ENCODE measurements at places on chromosomes 16 and 17.

DNA sequence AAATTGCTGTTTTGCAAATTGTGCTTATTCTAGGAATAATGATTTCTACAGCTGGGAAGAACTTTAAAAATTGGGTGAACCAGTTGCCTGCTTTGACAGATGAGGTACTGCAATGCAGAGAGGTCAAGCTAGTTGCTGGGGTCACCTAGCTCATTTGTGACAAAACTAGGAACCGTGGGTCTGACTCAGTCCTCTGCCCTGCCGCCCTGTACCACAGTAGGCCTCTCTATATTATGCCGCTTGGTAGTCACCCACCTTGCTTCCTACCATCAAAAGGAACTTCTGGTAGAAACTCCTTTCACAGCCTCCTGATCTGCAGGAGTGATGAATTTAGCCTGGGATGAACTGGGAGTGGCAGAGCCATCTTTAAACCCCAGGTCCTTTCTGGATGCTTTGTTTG lies 105.7 kb downstream of the PITPNC1 start:
- DNase-seq = no peak

DNA sequence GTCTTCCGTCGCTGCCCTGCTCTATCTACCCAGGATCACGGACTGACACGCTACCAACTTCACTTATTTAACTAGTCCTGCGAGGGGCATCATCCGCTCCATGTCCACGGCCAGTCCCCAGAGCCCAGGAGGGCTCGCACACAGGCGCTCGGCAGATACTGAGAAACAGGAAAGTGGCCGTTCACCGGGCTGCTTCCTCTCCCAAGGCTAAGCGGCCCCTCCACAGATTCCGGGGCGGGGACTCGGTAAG lies 388 bp downstream of the OXLD1 start:
- no peak for DNase-seq

DNA sequence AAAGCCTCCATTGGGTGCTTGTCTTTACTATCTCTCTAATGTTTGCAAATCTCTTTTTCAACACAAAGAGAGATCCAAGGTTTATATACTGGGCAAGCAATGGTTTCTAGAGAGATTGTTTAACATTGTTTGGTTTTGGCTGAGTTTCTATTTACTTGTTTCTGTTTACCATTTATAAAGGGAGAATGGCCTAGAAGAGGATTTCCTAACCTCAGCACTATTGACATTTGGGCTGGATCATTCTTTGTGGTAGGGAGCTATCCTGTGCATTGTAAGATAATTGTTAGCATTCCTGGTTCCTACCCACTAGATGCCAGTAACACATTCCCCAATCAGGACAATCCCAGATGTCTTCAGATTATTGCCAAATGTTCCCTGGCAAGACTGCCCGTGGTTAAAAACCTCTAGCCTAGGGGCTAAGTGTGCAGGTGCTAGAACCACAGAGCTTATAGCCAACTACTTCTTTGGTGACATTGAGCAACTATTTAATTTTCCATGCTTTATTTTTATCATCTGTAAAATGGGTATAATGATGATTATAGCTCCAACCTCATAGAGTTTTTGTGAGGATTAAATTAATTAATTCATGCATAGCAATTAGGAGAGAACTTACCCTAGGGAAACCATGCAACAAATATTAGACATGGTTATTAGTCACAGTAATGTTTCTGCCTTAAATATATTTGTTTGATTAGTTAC lies 413.9 kb upstream of the MAF start:
- no peak for DNase-seq

DNA sequence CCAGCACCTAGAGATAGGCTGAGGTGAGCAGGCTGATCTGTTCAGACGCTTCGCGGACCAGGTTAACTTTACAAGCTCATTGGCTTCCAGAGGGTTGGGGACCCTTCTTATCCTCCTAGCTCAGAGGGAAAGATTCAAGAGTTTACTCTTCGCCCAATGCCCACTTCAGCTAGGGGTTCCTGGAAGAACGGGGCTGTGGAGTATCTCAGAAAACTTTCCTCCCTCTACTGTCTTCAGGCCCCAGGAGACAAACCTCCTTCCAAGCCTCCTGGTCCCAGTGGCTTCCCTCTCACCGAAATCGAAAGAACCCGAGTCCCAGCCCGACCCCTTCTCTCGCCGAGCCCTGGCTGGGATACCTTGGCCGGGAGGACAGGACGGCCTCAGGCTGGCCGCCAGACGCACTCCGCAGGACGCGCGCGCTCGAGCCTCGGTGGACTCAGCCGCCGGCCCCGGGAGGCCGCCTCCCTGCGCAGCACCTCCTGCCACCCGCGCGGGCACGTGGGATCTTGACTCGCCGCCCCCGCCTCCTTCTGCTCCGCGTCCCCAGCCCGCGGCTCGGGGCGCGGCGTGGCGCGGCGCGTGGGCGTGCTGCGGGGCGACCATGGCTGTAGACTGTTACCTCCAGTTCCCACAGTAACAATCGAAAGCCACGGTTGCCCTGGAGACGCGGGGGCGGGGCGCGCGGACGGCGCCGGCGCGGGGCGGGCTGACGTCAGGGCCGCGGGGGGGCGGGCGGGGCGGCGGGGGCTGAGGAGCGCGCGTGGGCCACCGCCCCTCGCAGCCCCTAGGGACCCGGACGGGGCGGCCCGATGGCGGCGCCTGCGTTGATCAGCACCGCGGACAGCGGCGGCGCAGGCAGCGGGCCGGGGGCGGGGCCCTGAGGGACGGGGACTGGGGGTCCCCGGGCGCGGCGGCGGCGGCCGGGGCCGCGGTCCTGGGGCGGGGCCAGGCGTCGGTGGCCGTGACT lies 5.3 kb upstream of the HIC1 start:
- no peak for DNase-seq

- no peak for DNase-seq
Observed at GRCh38 chr17:13735444-13735843, 133.7 kb upstream of the HS3ST3A1 start.

DNA sequence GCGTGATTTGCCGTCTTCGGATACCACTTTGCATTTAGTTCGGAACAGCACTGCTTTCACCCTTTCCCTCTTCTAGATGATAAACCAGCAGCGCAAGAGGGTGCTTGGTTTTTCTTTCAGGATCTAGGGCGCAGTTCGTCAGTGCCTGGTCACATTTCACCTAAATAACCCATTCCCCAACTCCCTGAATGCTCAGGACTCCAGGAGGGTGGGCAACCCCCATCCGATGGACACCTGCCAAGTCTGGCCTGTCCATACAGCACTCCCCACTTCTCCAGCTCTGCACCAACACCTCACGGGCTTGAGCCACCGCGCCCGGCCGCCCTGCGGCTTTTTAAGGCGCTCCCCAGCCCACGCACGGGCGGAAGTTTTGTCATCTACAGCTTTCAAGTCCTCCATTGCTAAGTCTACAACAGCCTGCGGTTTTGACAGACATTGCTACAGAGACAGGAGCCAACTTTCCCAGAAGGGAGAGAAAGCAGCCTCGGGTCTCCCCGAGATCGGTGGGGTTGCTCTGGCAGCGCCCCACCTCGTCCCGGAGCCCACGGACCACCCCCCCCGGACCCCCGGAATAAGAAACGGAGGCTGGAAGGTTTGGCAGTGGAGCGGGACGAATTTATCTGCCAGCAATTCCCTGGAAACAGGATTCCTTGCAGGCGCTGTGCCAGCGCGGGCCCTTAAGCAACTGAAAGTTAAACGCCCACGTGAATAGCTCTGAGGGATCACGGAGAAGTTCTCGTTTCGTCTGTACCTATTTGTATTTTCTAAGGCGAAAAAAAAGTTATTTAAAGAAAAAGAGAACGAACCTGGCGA lies 38.6 kb upstream of the SLFN13 start:
- no peak for DNase-seq

DNA sequence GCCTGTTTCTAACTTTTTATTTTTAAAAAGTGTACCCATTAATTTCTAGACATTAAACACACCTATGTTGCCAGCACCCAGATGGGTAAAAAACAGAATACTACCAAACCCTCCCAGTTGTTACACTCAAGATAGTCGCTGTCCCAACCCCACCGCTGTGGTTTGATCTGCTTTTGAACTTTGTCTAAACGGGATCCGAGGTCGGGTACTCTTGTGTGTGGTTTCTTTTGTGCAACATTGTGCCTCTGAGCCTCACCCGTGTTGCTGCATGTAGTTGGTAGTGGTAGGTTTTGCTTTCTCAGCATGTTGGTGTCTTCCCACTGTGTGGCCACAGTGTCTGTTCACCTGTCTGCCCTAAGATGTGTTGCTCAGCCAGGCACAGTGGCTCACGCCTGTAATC lies 4.3 kb downstream of the KLHL36 start:
- DNase-seq = no peak

DNA sequence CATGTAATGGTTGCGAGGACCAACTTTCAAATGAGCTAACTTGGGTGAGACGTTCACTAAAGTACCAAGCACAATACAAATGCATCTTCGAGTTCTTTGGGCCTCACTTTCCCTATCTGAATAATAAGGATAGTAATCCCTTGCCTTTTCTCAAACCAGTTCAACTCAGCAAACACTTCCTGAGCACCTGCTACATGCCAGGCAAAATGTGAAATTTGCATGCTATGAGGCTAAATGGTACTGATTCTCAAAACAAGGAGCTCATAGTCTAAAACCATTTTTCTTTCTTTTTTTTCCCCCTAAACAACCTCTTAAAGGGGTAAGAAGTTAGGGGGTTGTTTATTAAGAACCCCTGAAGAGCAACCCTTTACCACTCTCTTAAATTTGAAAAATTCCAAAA lies 101.4 kb upstream of the HLF start:
- DNase-seq = no peak

DNA sequence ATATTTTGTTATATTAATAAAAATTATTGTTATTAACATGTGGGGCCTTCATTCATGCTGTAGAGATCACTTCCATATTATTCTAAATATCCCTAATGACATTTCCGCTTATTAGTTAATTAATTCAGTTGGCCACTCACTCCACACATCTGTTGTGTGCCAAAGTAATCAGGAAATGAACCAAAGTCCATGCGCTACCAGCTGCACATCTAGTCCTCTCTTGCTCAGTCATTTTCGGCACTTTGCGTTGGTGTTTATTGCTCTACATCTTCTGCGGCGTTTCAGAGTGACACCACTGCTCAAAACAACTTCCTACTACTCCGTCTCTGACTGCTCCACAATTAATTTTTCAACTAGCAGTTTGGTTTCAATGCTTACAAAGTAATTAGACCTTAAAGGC lies 101.4 kb upstream of the ZFHX3 start:
- DNase-seq = no peak

DNA sequence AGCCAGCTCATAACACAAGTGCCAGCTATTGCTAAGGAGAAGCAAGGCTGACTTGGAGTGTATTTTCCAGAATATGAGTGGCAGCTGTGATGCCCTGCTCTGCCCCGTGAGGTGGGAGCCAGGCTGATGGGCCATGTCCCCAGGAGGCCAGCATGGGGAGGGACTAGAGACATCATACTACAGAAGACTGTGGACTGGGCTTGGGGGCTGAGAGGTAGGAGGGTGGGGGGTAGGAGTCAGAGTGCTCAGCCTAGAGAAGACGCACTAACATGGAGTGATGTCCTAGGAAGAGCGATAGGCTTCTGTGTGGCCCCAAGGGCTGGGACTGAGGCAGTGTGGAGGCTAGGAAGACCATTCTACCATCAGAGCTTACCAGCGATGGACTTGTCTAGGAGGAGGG lies 143.7 kb downstream of the WSCD1 start:
- no peak for DNase-seq

GRCh38 chr17:68993112-68993511 lies 37.9 kb upstream of the ABCA8 start:
- DNase-seq = no peak

DNA sequence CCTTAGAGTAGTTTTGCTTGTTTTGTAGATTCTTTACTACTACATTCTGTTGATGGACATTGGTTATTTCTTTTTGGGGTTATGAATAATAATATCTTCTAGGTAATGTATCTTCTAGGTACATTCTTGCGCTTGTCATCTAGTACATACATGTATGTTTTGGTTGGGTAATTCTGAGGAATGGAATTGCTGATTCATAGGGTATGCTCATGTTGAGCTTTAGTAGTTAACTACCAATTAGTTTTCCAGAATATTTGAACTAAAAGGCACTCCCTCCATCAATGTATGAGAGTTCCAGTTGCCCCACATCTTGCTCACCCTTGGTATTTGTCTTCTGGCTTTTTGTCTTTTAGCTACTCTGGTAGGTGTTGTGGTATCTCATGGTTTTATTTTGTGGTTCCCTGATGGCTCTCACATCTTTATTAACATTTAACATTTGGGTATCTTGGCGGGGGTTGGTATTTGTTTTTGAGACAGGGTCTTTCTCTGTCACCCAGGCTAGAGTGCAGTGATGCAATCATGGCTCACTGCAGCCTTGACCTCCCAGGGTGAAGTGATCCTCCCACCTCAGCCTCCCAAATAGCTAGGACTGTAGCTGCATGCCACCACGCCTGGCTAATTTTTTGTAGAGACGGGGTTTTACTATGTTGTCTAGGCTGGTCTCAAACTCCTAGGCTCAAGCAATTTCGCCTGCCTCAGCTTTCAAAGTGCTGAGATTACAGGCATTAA lies 47.1 kb downstream of the SLC6A4 start:
- no peak for DNase-seq

- DNase-seq = no peak
Observed at GRCh38 chr16:72094266-72094610, 591 bp downstream of the DHX38 start.

GRCh38 chr16:87235810-87236515 lies 81.2 kb downstream of the C16orf95 start:
- no peak for DNase-seq

DNA sequence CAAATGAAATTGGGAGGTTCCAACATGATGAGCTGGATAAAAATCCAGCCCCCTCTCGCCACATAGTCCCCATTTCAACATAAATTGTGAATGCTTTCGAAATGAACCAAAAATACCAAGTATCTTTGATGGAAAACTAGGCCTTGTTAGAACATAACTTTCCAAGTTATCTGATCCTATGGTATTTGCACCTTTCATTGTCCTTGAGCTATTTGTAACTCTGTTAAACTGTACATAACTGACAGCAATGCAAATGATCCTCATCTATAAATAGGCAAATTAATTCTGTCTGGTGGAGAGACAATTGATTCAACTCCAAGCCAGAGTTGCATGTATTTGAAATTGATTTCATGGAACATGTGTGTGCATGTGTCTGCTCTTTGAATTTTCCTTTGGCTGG lies 18.2 kb downstream of the CMTM4 start:
- no peak for DNase-seq

- DNase-seq = no peak
Observed at GRCh38 chr17:56793531-56793930, 40.2 kb downstream of the C17orf67 start.

DNA sequence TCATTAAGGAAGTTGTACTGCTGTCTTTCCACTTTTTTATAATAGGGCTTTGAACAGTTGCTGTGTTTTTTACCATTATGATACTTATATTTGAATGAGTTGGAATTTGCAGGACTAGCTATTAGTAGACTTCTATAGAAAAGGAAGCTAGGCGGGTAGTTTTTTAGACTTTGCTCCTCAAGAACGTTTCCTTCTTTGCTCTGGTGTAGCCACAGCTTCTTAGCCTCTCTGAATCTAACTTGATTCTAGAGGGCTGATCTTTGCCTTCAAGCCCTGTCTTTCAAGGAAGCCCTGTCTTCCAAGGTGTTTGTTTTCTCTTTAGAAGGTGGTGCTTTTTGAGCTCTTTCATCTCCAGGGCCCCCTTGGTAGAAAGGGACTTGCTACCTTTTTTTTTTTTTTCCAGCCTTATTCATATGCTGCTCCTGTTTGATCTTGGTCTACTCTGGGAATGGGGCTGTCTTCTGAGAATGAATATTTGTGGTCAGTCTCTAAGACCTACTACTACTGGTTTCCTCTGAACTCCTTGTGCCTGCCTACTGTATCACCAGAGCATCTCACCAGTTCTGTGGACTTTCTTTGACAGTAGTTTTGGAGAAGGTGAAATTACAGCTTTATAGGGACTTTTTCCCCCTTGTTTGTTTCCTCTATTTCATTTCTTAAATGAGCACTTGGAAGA lies 52.3 kb upstream of the RASL10B start:
- no peak for DNase-seq
